ENCODE measurements at places on chromosomes 5 and 9. TPM values are rescaled to one million over a fixed set of nuclear protein-coding genes. Genes with fewer than 3 reads are reported as not detected.

Gene GHR
- 16.7 TPM for total RNA-seq

Gene SHOC1
- total RNA-seq: 0.25 TPM

Gene VCP
- 130 TPM for total RNA-seq

GRCh38 chr5:16459451-16459850 lies 6.1 kb downstream of the ZNF622 start:
- DNase-seq: no peak

- no peak for DNase-seq
These were observed 9.4 kb upstream of the LMX1B start for GRCh38 chr9:126604059-126605055.

GRCh38 chr5:54528633-54529209 lies 11.2 kb downstream of the SNX18 start:
- no peak for DNase-seq

DNA sequence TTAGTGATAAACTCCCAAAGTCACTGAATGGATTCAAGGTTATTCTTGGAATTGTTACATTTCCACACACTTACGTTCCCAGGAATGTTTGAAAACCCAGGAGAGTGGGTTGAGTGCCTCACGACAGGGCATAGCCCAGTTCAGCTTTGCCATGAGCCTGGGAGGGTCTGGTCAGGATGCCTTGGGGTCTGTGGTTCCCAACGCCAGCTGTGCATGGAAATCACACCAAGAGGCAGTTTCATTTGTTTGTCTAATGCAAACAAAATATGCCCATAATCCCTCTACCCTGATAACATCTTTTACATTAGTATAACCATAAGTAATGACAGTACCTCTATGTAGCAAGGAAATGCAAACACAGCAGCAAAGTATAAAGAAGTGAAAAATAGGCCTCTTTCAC lies 25.3 kb upstream of the MSX2 start:
- DNase-seq: no peak

GRCh38 chr5:353612-354580 lies 32.4 kb downstream of the AHRR start:
- peak; percentile 46 for DNase-seq

DNA sequence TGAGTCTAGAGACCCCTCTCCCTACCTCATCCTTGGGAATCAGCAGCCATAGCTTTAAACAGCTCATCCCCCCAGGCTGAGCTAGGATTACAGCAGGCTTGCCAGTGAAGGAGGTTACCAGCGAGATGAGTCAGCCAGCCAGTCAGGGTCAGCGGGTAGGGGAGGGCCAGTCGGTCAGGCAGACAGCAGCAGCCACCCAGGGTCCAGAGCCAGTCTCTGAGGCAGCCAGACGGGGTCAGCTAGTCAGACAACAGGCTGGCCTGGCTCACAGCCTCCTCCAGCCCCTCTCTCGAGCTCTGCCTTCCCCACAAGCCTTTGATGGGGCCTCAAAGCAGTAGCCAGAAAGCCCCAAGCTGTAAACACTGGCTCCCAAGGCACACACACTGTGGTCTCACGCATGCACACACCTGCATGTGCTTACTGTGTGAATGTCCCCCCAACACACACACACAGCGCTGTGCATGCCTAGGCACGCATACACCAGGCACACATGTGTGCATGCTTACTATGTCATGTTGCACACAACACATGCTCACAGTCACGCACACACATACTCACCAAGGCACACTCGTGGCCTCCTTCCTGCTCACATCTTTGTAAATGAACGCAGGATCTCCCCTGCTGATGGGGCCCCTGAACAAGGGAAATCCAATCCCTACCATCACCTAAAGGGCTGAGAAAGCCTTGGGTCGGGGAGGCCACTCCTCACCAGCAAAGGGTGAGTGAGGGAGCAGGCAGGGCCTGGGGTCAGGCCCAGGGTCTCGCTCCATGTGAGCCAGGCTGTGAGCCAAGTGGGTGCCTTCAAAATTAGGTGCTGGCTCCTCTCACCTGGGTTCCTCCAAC lies 28.2 kb upstream of the CPLX2 start:
- DNase-seq: no peak

- DNase-seq: no peak
These were observed 169.0 kb downstream of the DAB2IP start for GRCh38 chr9:121820286-121821005.

GRCh38 chr5:23352446-23352845 lies 155.0 kb upstream of the PRDM9 start:
- DNase-seq: no peak

- no peak for DNase-seq
These were observed at the start of gene MEF2C for GRCh38 chr5:88883059-88883835. MEF2C (minus strand) TSS chr5:88883184; CDS start chr5:88823788, 59,396 bp downstream.

DNA sequence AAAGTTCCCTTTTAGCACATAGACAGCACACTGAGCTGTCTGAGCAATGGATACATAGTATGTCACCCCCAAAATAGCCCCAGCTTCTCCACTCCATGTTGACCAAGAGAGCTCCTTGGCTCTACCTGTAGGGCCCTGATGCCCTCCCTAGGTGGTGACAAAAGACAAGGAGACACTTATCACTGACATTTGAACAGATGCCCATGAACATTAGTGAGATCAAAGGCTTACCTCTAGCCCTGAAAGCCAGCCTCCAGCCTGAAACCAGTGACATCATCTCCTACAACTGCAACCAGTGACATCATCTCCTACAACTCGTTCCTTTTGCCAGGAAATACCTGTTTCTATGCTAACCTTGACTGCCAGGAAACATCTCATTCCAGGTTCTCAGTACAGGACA lies 122.7 kb downstream of the FSTL4 start:
- DNase-seq: no peak

- no peak for DNase-seq
These were observed 210.1 kb downstream of the PSAT1 start for GRCh38 chr9:78507037-78507436.

GRCh38 chr9:132372177-132373095 lies 17.6 kb upstream of the SETX start:
- no peak for DNase-seq

- DNase-seq: no peak
These were observed 184.4 kb upstream of the IER5L start for GRCh38 chr9:129362287-129363000.

Data from vagina (tissue), 2 donors.